Activated naive CD4-positive, alpha-beta T cell (primary cell): ENCODE measurements at places on chromosomes 1 and 21.

DNA sequence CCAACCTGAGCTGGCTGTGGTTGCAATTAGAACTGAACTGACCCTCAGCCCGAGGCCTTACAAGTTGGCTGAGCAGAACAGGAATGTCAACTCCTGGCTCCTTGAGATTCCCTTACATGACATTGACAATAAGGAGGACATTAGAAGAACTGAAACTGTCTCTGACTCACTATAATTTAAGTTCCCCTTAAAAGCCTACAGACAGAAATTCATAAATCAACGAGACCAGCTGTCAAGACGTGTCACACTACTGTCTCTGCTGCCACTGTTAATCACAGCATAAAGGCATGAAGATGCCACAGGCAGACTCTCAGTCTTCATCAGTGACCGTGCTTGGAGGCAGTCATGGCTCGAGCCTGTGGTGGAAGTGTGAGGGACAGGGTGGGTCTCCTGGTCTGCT lies 168.8 kb downstream of the GABPA start:
- DNase-seq = no peak

- DNase-seq = no peak
Measured at GRCh38 chr1:85133565-85134159, 67.2 kb downstream of the SYDE2 start.

GRCh38 chr1:113439277-113439670 lies 49.0 kb downstream of the MAGI3 start:
- DNase-seq = no peak

DNA sequence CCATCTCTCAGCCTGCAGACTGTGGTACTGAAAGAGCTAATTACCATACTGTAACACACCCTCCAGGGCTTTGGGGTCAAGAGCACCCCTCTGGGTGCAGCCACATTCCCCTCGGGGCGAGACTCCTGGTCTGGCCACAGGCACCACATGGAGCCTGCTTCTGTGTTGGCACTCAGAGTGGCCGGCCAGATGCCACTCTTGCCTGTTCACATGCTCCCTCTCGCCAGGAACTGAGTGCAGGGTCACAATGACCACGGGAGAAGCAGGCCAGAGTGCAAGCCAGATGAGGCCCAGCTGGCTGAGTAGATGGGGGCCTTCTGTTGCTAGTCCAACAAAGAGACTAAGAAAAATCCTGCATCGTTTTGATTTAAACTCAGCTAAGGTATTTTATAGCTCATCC lies 864.0 kb downstream of the KCNT2 start:
- DNase-seq = no peak

DNA sequence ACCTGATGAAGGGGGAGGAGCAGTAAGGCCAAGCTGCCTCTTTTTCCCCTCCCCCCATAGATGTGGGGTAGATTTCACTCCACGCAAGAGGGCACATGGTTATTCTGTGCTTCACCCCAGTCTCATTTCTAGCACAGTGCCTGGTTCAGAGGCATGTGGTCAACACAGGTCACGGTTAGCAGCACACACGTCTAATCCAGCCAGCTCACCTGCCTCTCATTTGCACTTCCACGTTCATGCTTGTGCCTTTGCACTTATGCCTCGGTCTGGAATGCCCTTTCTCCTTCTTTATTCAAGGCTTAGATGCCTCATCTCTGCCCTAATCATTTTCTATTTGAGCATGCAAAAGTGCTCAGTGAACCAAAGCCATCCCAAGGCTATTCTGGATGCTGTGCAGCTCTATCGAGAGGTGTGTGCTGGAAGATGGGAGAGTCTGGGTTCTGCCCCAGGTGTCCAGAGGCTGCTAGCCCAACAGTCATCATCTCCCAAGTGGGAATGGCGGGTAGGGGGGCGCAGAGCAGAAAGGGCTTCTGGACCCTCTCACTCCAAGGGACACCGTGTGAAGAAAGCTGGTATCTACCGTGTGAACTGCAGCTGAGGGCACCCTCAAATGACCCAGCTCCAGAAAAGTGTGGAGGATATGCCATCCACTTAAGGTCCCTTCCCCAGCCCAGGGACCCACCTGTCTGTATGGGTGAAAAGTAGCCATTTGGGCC lies 2.1 kb upstream of the A3GALT2 start:
- no peak for DNase-seq

DNA sequence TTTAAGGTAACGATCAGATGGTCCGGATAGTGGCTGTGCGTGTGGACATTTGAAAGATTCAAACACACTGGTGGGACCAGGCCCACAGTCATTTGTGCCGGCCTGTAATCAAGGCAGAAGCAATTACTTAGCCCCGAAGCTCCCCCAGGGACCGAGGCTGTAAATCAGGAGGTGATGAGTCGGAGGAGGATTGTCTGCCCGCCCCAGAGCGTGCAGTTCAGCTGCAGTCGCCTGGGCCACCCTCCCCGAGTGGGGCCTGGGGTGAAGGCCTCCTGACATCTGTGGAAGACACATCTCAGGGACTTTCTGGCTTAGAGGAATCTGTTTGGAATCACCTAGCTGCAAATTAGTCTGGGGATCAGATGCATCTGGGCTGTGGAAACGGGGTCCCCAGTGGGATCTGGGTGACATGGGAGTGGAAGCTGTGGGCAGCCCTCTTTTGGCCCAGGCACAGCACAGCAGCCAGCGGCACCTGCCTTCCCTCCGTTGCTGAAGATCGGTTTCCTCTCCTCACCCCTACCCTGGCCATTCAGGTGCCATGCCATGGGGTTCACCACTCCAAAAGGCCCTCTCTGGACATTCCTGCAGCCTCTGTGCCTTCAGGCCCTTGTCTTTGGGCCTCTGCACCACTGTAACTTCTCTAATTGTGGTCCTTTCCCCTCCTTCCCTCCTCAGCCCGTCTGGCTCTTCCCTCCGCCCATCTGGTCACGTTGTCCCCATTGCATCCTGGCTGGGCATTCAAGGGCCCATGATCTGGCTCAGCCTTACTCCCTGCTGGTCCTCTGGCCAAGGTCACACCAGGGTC lies 25.7 kb downstream of the LHX4 start:
- no peak for DNase-seq

- no peak for DNase-seq
Measured at GRCh38 chr1:169113613-169114119, 7.2 kb downstream of the ATP1B1 start.

DNA sequence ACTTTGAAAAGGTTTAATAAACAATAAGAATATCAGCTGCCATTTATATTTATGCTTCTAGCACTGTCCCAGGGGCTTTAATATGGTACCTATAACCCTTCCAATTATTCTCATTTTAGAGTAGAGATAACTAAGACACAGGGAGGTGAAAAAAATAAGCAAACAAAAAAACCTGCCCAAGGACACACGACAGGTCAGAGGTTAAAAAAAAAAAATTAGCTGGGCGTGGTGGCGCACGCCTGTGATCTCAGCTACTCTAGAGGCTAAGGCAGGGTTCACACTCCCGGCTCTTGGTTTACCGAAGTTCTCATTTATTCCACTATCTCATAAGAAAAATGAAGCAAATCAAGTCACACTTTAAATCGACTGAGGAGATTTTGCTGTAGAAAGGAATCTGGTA lies 34.7 kb upstream of the CNN3 start:
- no peak for DNase-seq

DNA sequence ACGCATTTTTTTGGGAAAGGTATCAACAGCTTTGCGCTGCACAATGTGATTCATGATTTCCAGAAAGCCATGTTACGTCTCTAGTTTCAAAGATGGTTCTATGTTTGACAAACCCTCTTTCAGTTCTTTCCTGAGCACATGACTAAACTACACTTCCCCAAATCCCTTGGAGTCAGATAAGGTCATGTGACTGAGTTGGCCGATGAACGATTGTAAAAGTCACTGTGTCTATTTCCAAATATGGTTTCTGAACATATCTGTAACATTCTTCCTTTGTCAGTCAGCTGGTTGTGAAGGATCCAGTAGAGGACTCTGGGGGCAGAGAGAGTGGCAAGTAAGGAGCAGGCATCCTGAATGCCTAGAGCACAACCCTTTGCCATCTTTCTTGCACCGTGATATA lies 35.4 kb downstream of the TMPRSS15 start:
- DNase-seq = no peak

GRCh38 chr1:47658161-47658920 lies 220.5 kb downstream of the FOXD2 start:
- no peak for DNase-seq

- DNase-seq = no peak
Measured at GRCh38 chr21:18138507-18138906, 106.1 kb upstream of the CHODL start.

- no peak for DNase-seq
Measured at GRCh38 chr21:42022906-42023305, 12.7 kb upstream of the ZBTB21 start.

DNA sequence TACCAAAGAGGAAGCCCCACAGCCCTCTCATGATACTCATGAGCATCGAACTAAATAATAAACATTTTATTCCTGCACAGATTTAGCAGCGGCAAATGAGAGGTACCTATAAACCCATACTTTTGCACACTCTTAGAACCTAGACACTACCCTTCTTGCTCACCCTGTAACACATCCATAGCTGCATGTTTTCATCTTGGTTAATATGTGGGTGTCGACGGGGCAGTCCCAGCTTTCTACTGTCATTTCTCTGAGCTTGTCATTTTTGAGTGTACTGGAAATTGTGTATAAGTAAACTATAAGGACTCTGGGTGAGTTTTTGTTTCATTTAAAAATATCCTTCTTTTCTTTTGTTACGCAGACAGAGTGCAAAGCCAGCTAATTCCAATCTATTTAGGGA lies 25.5 kb downstream of the OVGP1 start:
- no peak for DNase-seq

GRCh38 chr1:228280961-228281591 lies 73.2 kb downstream of the OBSCN start:
- DNase-seq = no peak

- DNase-seq = no peak
Measured at GRCh38 chr1:63794939-63795378, 21.1 kb downstream of the ROR1 start.

GRCh38 chr1:169595764-169596711 lies 9.8 kb upstream of the F5 start:
- no peak for DNase-seq

- DNase-seq = no peak
Measured at GRCh38 chr1:227127891-227128290, 187.8 kb downstream of the COQ8A start.

- no peak for DNase-seq
Measured at GRCh38 chr21:33984021-33984481, 68.4 kb upstream of the ATP5PO start.

DNA sequence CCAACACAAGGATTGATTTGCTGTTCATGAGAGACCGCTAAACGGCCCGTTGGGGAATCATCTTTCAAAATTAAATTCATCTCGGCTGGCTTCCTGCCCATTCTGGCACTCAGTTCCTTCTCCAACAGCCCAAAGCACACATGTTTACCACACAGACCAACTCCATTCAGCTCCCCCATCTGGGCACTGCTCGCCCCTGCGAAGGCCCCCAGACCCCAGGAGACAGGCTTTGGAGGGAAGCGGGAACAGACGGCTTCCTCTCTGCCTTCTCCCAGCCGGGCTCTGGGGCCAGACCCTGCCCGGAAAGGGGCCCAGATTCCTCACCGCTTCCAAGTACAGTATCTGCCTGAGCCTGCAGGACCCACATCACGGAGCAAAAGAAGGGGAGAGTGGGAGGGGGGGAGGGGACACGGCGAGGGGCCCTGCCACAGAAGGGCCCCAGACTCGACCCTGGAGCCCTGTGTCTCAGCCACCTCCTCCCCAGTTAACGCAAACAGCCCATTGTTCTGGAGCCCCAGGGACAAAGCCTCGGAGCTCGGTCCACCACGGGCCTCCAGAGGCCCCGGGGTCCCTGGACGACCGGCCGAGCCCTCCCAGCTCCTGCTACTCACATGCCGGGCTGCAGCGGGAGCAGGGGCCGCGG lies 660 bp downstream of the MEGF6 start:
- no peak for DNase-seq

DNA sequence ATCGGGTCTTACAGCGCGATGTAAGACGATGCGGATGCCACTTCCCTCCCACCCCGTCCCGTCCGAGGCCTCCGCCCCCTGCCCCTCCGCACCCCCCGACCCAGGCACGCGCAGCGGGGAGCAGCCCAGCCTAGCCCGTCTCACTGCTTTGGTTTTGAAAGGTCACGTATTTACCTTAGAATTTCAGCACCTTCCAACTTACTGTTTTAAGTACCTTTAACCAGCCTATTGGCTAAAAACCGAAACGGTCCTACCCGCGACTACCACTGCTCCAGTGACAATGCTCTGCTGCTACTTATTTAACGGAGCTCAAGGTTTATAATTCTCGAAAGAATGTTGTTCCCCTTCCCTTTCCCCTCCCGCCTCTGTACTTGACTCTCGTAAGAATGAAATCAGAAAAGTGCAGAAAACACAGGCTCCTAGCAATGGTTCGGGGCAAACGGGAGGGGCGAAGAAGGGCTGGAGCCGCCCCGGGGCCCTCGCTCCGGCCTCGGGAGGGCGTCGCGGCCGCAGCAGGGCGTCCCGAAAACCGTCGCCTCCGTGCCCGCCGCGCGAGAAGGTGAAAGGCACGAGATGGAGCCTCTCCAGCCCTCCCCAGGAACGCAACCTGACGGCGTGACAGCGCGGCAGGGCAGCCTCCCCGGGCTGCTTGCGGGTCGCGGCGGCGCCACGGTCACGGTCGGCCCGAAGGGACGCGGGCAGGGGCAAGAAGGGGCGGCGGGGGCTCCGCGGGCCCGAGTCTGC lies 667 bp downstream of the TMEM50B start:
- DNase-seq = no peak

DNA sequence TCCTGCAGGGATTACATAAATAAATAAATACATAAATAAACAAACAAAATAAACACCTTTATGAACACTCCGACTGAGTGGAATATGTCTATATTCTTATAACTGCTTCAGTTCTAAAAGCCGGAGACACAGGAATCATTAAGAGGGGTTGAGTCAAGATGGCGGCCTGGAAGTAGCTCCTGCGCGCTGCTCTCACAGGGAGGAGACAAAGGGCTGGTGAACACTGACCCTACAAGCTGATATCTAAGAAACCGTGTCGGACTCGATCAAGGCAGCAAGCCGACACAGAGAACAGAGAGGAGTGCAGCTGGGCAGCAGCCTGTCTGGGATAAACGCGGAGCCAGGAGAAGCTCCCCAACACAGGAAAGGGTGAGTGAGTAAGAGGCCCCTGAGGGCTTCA lies 1098.6 kb upstream of the NCAM2 start:
- no peak for DNase-seq

GRCh38 chr21:30695956-30696355 lies 22.6 kb downstream of the KRTAP21-3 start:
- DNase-seq = no peak

- DNase-seq = no peak
Measured at GRCh38 chr1:186611156-186611555, 69.1 kb downstream of the PTGS2 start.

DNA sequence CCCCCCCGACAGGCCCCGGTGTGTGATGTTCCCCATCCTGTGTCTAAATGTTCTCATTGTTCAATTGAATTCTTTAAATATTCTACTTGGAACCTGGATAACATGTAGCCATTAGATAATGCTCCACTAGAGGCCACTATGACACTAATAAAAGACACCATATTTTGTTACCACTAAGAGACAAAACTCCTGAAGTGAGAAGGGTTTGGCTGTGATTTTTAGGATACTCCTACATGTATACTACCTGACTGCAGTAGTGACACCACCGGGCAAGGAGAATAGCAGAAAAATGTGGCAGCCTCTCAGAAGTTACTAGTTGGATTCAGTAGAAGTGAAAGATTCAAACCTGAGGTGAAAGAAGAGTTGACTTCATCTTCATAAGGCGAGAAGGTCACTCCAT lies 36.0 kb downstream of the F5 start:
- DNase-seq = no peak
